ENCODE measurements at places on chromosomes 3 and 15. TPM values are rescaled to one million over a fixed set of nuclear protein-coding genes. Genes with fewer than 3 reads are reported as not detected.

The SLC9A9 gene
- 5.3 TPM for total RNA-seq

The GOLGA8Q gene
- total RNA-seq: 0.24 TPM

The SLC9C1 gene
- total RNA-seq: 0.26 TPM

The CFAP100 gene
- not detected for total RNA-seq

The CCDC54 gene
- total RNA-seq: not detected

The EXD1 gene
- not detected for total RNA-seq

The SHC4 gene
- 1.5 TPM for total RNA-seq

The GOLGA6L7 gene
- not detected for total RNA-seq

The MESP2 gene
- total RNA-seq: 2.0 TPM

The IQCB1 gene
- total RNA-seq: 9.7 TPM

The B3GALNT1 gene
- total RNA-seq: 15.9 TPM

The MORC1 gene
- total RNA-seq: not detected

The C15orf61 gene
- total RNA-seq: 3.2 TPM

The TOP2B gene
- total RNA-seq: 66.0 TPM

The GOLGA8M gene
- 0.26 TPM for total RNA-seq

The PAQR9 gene
- not detected for total RNA-seq

The FRMD5 gene
- 0.24 TPM for total RNA-seq

The GOLGA6D gene
- not detected for total RNA-seq

The RETNLB gene
- not detected for total RNA-seq

The NR2E3 gene
- not detected for total RNA-seq

The HRG gene
- not detected for total RNA-seq

The GCSAM gene
- not detected for total RNA-seq

The EFHB gene
- total RNA-seq: 1.4 TPM

The CCRL2 gene
- 0.39 TPM for total RNA-seq

The MOBP gene
- not detected for total RNA-seq

The CCR1 gene
- total RNA-seq: not detected

The RGMA gene
- total RNA-seq: 5.3 TPM

The SMCO1 gene
- not detected for total RNA-seq

The ERICH6 gene
- 0.48 TPM for total RNA-seq

The RARRES1 gene
- 88.2 TPM for total RNA-seq

The TMED3 gene
- 174 TPM for total RNA-seq

The CKMT1A gene
- not detected for total RNA-seq

The CCDC33 gene
- total RNA-seq: not detected

The C3orf85 gene
- not detected for total RNA-seq

The LYZL4 gene
- not detected for total RNA-seq

The AMIGO3 gene
- 0.24 TPM for total RNA-seq
